Activated T-helper 2 cell treated with anti-CD3 and anti-CD28 coated beads, Interferon-gamma antibody, Interleukin-2, Interleukin-4, amounts not matched to agents 10 μg/mL and 5 μg/mL and 100 μg/mL, durations not matched to agents 14 hours and 24 hours and 36 hours (primary cell): ENCODE measurements at places on chromosomes 11 and 22. TPM values are rescaled to one million over a fixed set of nuclear protein-coding genes. Genes with fewer than 3 reads are reported as not detected.

CCDC89 gene
- total RNA-seq = not detected in 2 replicates

OR56A5 gene
- not detected in 2 replicates for total RNA-seq

HOATZ gene
- not detected in 2 replicates for total RNA-seq

OR52I2 gene
- total RNA-seq = not detected in 2 replicates

ENTHD1 gene
- total RNA-seq = 0.11 TPM in 2 replicates

GNB1L gene
- 14.7 and 17.7 TPM in 2 replicates for total RNA-seq

OR52I1 gene
- total RNA-seq = not detected in 2 replicates

DNA sequence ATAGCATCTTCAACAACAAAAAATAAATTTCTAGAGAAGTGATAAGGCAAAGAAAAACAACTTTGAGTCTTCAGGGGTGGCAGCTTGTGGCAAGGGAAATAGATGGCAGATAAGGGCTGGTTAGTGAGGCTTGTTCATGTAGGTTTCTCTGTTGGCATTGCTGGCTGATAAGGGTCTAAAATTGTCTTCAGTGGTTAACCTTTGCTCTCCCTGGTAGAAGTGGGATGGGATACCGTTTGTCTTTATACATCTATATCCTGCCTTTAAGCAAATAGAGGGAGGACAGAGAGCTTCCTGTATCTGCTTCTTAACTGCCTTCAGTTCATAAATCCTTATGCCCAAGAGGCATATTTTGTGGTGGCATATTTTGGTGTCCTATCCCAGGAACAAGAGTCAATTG is 57.1 kb downstream of the TRAF6 start:
- H3K4me3 ChIP-seq = no peak overlapping the region
- H3K27me3 ChIP-seq = peaks cover 6% of the 10 kb centered on the region
- H3K27ac ChIP-seq = peak overlapping the region; percentile 70
- H3K4me1 ChIP-seq = peaks cover 55% of the 10 kb centered on the region
- H3K36me3 ChIP-seq = peaks cover 38% of the 10 kb centered on the region
- DNase-seq = no peak

- H3K4me1 ChIP-seq = peaks cover 2% of the 10 kb centered on the region
- H3K4me3 ChIP-seq = no peak overlapping the region
- no peaks in the 10 kb centered on the region for H3K36me3 ChIP-seq
- DNase-seq = no peak
- no peak overlapping the region for H3K27ac ChIP-seq
Observed at GRCh38 chr11:94533696-94534630, 9.8 kb upstream of the FUT4 start.

DNA sequence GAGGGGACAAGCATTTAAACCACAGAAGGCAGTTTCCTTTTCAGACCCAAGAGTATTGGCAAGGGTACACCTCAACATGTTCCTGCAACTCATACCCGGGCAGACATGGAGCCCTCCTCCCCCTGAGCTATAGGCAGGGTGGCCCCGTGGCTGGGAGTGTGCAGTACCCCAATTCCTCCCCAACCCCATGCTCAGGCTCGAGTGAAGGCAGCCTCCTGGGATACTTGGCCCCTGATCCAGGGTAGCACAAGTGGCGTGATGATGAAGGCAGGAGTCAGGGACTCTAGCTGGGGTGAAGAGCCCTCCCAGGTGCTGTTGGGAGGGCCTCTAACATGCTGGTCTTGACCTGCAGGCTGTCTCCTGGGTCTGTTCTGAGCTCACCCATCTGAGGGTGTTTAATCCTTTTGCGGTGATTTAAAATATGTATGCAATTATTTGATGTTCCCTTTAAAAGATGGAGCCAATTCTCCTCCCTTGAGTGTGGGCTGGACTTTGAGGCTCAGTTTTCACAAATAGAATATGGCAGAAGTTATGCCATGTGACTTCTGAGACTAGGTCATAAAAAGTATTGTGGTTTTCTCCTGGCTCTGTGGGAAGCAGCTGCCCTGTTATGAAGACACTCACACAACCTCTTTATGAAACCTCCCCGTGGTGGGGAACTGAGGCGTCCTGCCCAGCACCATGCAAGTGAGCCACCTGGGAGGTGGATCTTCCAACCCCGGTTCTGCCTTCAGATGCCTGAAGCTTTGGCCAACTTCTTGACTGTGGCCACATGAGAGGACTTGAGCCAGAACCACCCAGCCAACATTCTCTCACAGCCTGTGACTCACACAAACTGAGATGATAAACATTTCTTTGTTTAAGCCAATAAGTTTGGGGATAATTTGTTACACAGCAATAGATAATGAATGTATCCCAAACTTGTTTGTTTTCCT is 54.7 kb upstream of the NECTIN1 start:
- no peak overlapping the region for H3K27ac ChIP-seq
- no peak overlapping the region for H3K4me3 ChIP-seq
- no peaks in the 10 kb centered on the region for H3K4me1 ChIP-seq
- DNase-seq = no peak

- no peak for DNase-seq
- peaks cover 13% of the 10 kb centered on the region for H3K36me3 ChIP-seq
- H3K27me3 ChIP-seq = peaks cover 32% of the 10 kb centered on the region
- H3K4me1 ChIP-seq = peaks cover 26% of the 10 kb centered on the region
- no peak overlapping the region for H3K27ac ChIP-seq
Observed at GRCh38 chr22:18110954-18111758, 547 bp downstream of the TUBA8 start.

- no peak overlapping the region for H3K4me3 ChIP-seq
- peaks cover 38% of the 10 kb centered on the region for H3K36me3 ChIP-seq
- no peaks in the 10 kb centered on the region for H3K27me3 ChIP-seq
- peaks cover 4% of the 10 kb centered on the region for H3K4me1 ChIP-seq
Observed at GRCh38 chr11:96373826-96374225, 15.9 kb downstream of the CCDC82 start.

- peaks cover 11% of the 10 kb centered on the region for H3K4me1 ChIP-seq
- H3K4me3 ChIP-seq = no peak overlapping the region
- H3K36me3 ChIP-seq = no peaks in the 10 kb centered on the region
Observed at GRCh38 chr11:61505640-61506155, 2.9 kb upstream of the LRRC10B start.

- peak overlapping the region; percentile 84 for H3K4me3 ChIP-seq
- peaks cover 34% of the 10 kb centered on the region for H3K4me1 ChIP-seq
- H3K36me3 ChIP-seq = peaks cover 24% of the 10 kb centered on the region
- DNase-seq = no peak
Observed at GRCh38 chr22:35257002-35257320, 332 bp upstream of the HMGXB4 start.

GRCh38 chr22:17431179-17431578 is 61.9 kb downstream of the CECR2 start:
- peaks cover 4% of the 10 kb centered on the region for H3K27me3 ChIP-seq
- H3K4me3 ChIP-seq = no peak overlapping the region
- DNase-seq = no peak
- no peaks in the 10 kb centered on the region for H3K4me1 ChIP-seq

GRCh38 chr11:24587635-24588034 is 90.8 kb downstream of the LUZP2 start:
- H3K36me3 ChIP-seq = no peaks in the 10 kb centered on the region
- no peaks in the 10 kb centered on the region for H3K27me3 ChIP-seq
- no peak overlapping the region for H3K27ac ChIP-seq
- DNase-seq = no peak
- H3K4me1 ChIP-seq = no peaks in the 10 kb centered on the region
- no peak overlapping the region for H3K4me3 ChIP-seq

DNA sequence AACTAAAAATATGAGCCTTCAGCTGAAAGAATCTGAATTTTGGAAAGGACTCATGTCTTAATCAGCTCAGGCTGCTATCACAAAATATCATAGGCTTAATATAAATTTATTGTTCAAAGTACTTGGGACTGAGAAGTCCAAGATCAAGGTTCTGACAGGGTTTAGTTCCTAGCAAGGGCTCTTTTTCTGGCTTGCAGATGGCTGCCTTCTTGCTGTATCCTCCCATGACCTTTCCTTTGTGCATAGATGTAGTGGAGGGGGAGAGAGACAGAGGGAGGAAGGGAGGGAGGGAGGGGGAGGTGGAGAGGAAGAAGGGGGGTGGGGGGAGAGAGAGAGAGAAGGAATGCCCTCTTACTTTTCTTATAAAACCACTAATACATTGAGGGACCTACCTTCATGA is 306.8 kb upstream of the DDI1 start:
- H3K27ac ChIP-seq = no peak overlapping the region
- no peaks in the 10 kb centered on the region for H3K27me3 ChIP-seq
- H3K36me3 ChIP-seq = no peaks in the 10 kb centered on the region
- H3K4me1 ChIP-seq = no peaks in the 10 kb centered on the region
- DNase-seq = no peak
- no peak overlapping the region for H3K4me3 ChIP-seq

DNA sequence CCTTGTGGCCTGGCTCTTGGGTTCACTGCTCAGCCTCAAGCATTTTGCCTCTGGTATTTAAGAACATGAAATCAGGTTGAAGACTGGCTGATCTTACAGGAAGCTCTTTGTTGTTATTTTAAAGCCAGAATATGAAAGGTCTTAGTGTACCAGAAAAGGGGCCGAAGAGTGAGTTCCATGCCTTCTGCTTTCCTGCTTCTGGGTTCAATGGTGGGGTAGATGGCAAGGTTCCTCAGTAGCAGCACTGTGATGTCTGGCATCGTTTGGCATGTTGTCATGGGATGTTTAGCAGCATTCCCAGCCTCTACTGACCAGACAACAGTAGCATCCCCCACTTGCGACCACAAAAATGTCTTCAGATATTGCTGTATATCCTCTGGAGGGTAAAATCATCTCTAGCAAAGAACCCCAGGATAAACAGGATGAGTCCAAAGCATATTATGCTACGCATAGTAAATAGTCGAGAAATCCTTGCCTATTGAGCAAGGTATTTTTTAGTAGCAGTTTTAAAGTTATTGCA is 2.4 kb downstream of the VPS26B start:
- peaks cover 31% of the 10 kb centered on the region for H3K36me3 ChIP-seq
- H3K27me3 ChIP-seq = no peaks in the 10 kb centered on the region
- H3K27ac ChIP-seq = no peak overlapping the region
- H3K4me3 ChIP-seq = peak overlapping the region; percentile 37
- peaks cover 69% of the 10 kb centered on the region for H3K4me1 ChIP-seq

DNA sequence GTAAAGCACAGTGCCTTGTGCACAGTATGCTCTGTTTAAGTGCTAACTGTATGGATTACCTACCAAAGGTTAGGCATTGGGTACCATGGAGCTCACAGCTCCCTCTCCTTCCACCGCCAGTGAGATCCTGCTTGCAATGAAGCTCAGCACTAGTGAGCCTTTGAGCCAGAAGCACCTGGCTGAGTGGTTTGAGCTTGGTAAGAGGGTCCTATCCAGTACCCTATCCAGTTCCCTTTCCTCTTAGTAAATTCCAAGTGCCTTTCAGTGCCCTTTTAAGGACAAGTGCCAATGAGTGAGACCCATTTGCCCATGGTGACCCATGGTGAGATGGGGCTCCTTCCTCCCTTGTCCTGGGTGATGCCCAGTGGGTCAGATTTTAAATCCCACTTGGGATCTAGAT is 43.1 kb upstream of the NAV2 start:
- H3K27ac ChIP-seq = no peak overlapping the region
- H3K27me3 ChIP-seq = peaks cover 6% of the 10 kb centered on the region
- H3K4me1 ChIP-seq = peaks cover 2% of the 10 kb centered on the region
- DNase-seq = no peak
- H3K36me3 ChIP-seq = no peaks in the 10 kb centered on the region
- H3K4me3 ChIP-seq = no peak overlapping the region

DNA sequence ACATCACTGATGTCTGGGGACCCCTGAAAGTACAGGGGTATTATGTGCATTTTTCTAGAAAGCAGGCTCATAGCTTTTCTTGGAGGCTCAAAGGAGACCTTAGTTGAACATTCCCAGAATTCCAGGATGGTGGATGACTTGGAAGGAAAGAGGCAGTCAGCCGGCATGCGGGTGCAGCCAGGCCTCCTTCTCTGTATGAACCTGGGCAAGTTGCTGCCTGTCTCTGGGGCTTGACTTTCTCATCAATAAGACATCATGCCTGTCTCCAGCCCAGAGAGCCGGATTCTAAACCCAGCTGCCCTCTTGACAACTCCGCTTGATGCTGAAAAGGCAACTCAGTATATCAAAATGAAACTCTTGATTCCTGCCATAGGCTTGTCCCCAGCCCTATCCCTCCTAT is 12.6 kb downstream of the MS4A15 start:
- no peak for DNase-seq
- peaks cover 2% of the 10 kb centered on the region for H3K27me3 ChIP-seq
- H3K4me3 ChIP-seq = no peak overlapping the region
- H3K4me1 ChIP-seq = peaks cover 6% of the 10 kb centered on the region

- no peaks in the 10 kb centered on the region for H3K36me3 ChIP-seq
- no peak overlapping the region for H3K27ac ChIP-seq
- no peak overlapping the region for H3K4me3 ChIP-seq
- no peak for DNase-seq
- H3K4me1 ChIP-seq = peaks cover 2% of the 10 kb centered on the region
Observed at GRCh38 chr22:23591846-23592245, 11.8 kb upstream of the IGLL1 start.

- H3K27ac ChIP-seq = peak overlapping the region; percentile 84
- H3K4me1 ChIP-seq = peaks cover 33% of the 10 kb centered on the region
- peaks cover 79% of the 10 kb centered on the region for H3K36me3 ChIP-seq
- H3K27me3 ChIP-seq = no peaks in the 10 kb centered on the region
- DNase-seq = peak; percentile 34
- H3K4me3 ChIP-seq = peak overlapping the region; percentile 40
Observed at GRCh38 chr11:47225552-47226400, 11.0 kb downstream of the DDB2 start.

- no peak overlapping the region for H3K27ac ChIP-seq
- DNase-seq = no peak
- H3K4me3 ChIP-seq = no peak overlapping the region
- no peaks in the 10 kb centered on the region for H3K36me3 ChIP-seq
Observed at GRCh38 chr11:125517116-125517770, 21.2 kb upstream of the FEZ1 start.

- no peak overlapping the region for H3K27ac ChIP-seq
- H3K4me3 ChIP-seq = no peak overlapping the region
- DNase-seq = no peak
Observed at GRCh38 chr11:27183672-27184457, 143.2 kb downstream of the BBOX1 start.

DNA sequence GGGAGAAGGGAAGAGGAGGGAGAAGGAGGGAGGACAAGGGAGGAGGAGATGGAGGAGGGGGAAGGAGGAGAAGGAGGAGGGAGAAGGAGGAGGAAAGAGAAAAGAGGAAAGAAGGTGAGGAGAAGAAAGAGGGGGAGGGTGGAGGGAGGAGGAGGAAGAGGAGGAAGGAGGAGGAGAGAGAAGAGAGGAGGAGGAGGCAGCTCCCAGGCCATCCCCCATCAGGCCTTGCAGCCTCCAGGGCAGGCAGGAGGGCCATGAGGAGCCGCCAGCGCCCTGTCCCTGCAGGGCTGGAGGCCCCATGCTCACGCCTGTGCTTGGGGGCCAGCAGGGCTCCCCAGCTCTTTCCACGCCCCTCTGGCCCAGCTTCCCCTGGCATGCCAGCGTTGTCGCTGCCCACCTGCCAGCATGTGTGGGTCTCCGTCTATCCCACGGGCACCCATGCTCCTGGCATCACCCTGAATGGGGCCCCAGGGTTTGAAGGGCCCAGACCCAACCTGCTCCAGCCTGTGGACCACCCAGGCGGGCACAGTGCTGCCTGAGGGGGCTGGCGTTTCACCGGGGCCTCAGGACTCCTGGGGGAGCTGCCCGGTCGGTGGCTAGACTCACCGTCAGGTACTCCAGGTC is 5.2 kb downstream of the TSPAN32 start:
- H3K36me3 ChIP-seq = no peaks in the 10 kb centered on the region
- H3K27me3 ChIP-seq = no peaks in the 10 kb centered on the region
- DNase-seq = no peak
- H3K27ac ChIP-seq = no peak overlapping the region
